Stimulated activated CD4-positive, alpha-beta T cell treated with anti-CD3 and anti-CD28 coated beads, TNF-alpha, amount 100 ng/mL, for 24 hours (primary cell): ENCODE measurements at places on chromosomes 12 and 14.

DNA sequence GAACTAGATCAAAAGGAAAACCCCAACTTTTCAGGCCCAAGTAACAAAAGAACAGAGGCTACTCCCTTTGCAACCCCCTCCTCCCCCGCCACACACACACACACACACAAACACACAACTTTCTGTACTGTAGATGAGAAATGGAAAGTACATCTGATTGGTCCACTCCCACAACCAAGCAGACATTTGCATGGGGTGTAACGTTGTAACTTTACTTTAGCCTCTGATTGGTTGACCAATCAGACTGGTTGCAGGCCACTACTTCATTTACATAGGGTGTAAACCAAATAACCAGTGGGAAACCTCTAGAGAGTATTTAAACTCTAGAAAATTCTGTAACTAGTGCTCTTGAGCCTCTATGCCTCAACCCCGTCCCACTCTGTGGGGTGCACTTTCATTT lies 425.5 kb downstream of the GXYLT1 start:
- DNase-seq: no peak

DNA sequence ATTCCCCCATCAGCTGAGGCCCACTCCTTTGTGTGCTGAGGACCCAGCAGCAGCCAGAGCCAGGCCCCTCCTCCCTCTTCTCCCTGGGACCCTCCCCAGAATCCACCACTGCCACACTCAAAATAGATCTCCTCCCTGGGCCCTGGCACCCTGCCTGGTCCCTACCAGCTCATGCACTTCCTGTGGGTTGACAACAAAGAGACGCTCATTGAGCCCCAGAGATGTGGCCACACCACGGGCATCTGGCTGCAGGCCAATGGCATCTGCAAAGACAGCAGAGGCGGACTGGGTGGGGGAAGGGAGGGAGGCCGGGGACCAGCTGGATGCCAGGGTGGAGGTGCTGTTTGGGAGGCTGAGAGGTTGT lies 16.0 kb upstream of the ENDOU start:
- DNase-seq: no peak

- DNase-seq: no peak
Measured at GRCh38 chr14:104738375-104739019, 14.4 kb upstream of the SIVA1 start.

DNA sequence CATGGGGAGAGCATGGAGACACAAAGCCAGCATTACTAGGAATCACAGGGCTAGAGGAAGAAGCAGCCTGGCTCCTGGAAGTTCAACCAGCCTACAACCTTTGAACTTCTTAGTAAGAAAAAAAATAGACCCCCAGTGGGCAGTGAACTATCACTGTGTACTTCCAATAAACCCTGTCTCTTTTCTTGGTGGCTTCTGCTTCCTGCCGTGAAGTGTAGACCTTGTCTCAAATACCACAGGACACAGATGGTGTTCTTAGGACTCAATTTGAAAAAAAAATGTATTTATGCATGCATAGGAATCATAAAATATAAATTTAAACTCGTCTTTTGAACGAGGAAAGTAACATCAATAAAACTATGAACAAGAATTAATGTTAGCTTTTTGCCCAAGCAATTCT lies 3.6 kb upstream of the PTGER2 start:
- DNase-seq: no peak

DNA sequence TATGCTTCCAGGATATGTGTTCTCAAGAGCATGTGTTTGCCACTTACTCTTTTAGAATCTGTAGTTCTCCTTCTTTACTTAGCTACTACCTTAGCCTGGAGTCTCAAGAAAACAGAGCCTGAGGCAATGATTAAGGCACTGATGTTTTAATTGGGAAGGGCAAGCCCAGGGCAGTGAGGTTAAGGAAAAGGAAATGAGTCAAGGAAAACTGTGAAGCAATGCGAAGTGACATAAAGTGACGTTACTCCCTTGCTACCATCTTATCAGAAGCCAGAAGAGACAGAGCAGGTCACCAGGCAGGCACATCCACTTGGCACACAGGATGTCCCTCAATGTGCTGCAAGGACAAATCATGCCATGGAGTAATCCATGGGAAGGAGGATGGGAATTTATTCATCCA lies 11.3 kb upstream of the EML5 start:
- no peak for DNase-seq

- DNase-seq: no peak
Measured at GRCh38 chr14:80425686-80426085, 214.4 kb upstream of the DIO2 start.

GRCh38 chr12:47417121-47417520 lies 288.7 kb downstream of the RPAP3 start:
- DNase-seq: no peak

GRCh38 chr12:96274331-96274730 lies 80.2 kb downstream of the ELK3 start:
- no peak for DNase-seq

DNA sequence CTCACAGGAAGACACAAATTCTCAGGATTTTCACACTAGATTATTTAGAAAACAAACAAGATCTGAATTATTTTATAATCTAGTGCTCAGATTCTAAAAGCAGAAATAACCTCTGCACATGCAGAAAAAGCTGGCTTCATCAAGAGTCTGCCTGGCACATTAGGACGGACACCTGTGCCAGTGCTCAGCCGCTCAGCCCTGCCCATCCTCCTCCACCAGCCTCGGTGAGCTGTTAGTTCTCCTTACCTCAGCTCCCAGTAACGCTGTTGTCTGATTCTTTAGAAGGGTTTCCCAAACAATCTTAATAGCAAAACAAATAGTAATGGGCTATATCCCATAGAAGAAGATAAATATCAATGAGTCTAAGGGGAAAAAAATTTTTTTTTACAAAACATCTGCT lies 27.7 kb downstream of the DUSP16 start:
- DNase-seq: no peak

DNA sequence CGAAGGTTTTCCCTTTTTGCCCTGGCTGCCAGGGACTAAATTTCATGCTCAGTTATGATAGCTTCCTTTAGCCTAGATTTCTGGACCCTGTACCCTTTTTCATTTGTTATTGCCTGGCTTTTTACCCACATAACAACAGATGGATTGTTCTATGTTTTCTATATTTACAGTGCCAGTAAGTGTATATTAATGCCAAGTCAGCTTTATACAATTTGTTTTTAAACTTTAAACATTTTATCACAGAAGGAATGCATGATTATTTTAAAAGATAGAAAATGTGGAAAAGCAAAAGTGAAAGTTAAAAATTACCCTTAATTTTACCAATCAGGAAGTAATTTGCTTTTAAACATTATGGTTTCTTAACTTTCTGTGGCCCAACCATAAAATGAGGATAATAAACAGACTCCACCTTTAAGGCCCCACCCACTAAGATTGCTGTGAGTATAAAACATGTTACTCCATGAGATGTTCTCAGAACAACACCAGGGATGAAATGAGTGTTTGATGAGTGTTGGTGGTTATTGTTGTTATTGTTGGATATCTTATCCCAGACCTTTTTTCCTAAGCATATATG lies 496.8 kb downstream of the EGLN3 start:
- DNase-seq: no peak

GRCh38 chr14:74217672-74218448 lies 21.4 kb upstream of the VSX2 start:
- DNase-seq: peak; percentile 54

DNA sequence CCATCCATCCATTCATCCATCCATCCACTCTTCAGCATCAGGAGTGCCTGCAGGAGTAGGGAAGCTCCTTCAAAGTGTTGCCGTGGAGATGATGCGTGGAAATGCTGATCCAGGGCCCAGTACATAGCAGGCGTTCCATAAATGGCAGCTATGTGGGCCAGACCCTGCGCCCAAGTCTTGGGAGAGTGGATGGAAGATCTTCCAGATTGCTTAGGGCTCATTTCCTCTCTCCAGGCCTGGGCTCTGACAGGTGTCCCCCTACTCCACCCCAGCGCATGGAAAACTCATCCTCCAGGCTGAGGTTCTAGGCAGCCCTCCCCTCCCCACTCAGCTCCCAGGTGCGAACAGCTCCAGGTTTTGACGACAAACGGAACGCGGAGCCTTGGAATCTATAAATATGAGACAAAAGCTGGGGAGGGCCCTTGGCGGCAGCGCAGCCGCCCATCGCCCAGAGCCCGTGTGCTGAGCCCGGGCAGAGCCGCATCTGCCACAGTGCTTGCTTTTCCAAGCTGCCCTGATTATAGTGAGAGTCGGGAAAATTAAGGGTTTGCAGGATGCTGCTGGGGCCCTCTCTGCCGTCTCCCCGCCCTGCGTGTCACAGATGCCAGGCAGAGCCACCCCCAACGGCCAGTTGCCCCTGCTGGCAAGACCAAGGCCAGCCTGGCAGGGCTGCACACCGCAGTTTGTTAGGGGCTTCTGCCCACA lies 1.6 kb downstream of the BEGAIN start:
- no peak for DNase-seq

DNA sequence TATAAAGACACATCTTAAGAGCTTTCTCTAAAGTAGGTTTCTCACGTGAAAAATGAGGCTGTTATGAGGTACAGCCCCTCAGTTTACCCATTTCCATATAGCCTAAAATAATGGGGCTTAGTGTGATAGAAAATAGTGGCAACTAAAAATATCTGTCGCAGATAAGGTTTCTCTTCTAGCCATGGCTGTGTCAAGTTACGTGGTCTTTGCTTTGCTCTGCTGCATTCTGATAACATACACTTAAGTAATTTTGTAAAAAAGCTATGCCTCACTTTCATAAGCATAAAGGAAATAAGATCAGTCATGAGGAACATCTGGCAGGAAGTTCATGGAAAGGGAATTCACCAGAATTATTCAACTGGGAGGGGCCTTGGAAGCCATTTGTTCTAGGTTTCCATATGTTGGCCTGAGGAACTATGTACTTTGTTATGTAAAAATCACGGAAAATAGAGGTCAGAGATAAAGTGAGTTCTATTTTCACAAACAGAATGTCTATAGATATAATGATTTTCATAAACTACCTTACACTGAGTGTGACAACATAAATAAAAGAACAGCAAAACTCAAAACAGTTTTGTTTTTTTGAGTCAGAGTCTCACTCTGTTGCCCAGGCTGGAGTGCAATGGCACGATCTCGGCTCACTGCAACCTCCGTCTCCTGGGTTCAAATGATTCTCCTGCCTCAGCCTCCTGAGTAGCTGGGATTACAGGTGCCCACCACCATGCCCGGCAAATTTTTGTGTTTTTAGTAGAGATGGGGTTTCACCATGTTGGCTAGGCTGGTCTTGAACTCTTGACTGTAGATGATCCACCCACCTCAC lies 195.6 kb upstream of the KRR1 start:
- no peak for DNase-seq

DNA sequence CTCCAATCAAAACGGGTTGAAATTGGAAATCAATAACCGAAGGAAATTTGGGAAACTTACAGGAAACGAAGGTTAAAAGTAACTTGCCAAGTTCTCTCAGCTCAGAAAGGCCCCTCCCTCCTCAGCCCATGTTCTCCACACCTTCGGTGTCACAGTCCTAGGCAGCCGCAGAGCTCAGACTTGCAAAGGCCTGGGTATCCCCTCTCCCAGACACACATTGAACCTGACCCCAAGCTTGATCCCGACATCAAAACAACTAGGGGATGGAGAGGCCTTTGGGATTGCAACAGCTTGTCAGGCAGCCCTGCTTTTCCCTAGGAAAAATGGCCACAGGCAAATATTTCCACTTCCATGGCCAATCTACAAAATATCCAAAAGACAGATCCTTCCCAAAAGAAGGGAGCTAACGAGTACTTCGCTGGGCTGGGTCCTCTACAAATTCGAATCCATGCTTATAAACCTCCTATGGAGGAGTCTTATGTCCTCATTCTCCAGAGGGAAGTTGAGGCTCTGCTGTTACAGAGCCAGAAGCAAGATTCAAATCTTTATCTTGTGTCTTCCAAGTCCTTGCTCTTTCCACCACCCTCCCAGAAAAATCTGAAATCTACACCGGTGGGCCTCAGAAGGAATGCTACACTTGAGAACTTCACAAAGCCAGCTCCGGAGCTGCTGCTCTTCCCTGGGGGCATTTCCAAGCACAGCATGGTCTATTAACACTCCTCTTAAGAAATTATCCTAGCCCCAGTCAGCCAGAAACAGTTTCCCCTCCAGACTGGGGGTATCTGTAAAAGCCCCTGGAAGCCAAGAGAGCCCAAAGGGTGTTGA lies 35.7 kb upstream of the PNMA1 start:
- no peak for DNase-seq

DNA sequence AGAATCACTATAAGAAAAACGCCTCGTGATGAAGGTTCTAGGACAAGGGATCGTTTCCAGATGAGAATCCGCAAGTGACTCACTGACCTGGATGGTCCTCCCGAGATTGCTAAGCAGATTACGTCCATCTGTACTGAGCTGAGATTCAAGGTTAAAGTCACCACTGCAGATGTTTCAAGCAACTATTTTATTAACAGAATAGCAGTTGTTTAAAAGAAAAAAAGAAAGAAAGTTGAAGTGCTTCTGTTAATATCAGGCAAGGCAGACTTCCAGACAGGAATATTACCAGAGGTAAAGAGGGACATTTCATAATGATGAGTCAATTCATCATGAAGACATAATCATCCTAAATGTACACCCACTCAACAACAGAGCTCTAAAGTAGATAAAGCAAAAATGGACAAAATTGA lies 17.9 kb downstream of the PXN start:
- no peak for DNase-seq

- DNase-seq: no peak
Measured at GRCh38 chr14:36646664-36647416, 14.8 kb upstream of the PAX9 start.

DNA sequence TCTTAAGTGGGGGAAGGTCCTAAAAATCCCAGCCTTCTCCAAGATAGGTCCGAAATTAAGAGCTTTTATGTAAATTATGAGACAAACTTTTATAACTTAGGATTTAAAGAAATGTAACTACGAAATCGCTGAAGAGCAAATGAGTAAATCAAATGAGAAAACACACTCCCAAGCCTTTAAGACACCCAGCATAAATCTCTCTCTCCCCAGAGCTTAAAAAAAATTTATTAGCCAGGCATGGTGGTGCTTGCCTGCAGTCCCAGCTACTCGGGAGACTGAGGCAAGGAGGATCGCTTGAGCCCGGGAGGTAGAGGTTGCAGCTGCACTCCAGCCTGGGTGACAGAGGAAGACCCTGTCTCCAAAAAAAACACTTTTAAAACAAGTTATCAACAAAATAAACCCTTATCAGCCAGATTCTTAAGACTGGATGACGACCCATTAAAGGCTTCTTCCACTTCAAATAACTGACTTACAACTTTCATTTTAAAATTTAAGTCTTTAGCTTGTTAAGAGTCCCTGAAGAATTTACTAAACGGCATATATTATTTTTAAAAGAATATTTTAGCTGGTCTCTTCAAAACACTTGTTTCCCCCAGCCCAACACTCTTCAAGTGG lies 3.2 kb downstream of the PTGES3 start:
- no peak for DNase-seq

- DNase-seq: no peak
Measured at GRCh38 chr14:74835645-74836250, 40.2 kb downstream of the PROX2 start.

- no peak for DNase-seq
Measured at GRCh38 chr14:73365727-73366126, 92.6 kb downstream of the NUMB start.

- no peak for DNase-seq
Measured at GRCh38 chr14:91116913-91117588, 3.2 kb downstream of the DGLUCY start.

- DNase-seq: no peak
Measured at GRCh38 chr12:28583701-28584261, 393.5 kb downstream of the CCDC91 start.
